ENCODE measurements at places on chromosomes 7 and 10. TPM values are rescaled to one million over a fixed set of nuclear protein-coding genes. Genes with fewer than 3 reads are reported as not detected.

UNCX gene
- not detected for total RNA-seq

NYAP1 gene
- total RNA-seq = 1.1 TPM

WEE2 gene
- total RNA-seq = not detected

DNA sequence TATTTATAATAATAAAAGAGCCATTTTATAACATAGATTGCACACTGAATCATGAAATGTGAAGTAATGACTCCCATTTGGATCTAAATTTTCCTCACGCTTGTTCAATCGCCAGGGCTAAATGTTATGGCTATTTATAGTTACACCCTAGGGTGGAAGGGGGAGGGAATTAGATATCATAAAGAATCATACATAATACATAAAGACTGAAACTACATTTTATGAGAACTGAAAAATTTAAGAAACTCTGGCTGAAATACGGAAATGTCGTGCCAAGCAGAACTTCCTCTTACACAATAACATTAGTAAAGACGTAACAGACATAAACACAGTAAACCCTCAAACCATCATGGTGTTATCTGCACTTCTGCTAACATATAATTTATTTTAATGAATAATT lies 327.5 kb upstream of the PHF14 start:
- no peaks in the 10 kb centered on the region for H3K36me3 ChIP-seq
- no peaks in the 10 kb centered on the region for H3K27me3 ChIP-seq
- DNase-seq = no peak
- H3K27ac ChIP-seq = no peak overlapping the region

DNA sequence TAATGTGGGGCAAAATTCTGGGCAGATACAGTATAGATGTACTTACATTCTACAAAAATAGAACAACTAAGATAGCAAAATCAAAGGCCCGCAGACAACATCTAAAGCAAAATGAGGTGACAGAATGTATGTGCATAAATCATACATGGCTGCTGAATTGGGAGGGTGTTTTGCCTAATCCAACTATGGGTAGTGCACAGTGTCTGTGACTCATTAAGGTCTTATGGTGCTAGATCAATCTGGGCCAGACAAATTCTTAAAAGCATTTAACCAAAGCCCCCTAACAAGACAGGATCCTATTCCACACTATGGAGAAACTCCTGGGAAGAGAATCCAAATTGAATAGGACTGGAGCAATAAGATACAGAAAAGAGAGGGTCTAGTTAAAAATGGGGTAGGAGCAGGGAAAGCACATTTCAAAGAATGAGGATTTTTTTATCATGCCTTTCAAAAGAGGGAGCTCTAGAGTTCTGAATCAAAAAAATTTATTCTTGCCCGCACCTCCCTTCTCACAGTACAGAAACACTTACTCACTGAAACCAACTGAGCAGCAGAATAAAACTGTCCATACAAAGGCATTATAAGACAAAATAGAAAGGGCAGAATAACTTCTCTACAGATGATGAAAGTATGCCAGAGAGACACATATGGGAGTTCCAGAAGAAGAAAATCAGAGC lies 181.3 kb downstream of the RNLS start:
- no peak overlapping the region for H3K27ac ChIP-seq
- no peak for DNase-seq
- H3K36me3 ChIP-seq = no peaks in the 10 kb centered on the region
- H3K4me3 ChIP-seq = no peak overlapping the region
- H3K27me3 ChIP-seq = no peaks in the 10 kb centered on the region

DNA sequence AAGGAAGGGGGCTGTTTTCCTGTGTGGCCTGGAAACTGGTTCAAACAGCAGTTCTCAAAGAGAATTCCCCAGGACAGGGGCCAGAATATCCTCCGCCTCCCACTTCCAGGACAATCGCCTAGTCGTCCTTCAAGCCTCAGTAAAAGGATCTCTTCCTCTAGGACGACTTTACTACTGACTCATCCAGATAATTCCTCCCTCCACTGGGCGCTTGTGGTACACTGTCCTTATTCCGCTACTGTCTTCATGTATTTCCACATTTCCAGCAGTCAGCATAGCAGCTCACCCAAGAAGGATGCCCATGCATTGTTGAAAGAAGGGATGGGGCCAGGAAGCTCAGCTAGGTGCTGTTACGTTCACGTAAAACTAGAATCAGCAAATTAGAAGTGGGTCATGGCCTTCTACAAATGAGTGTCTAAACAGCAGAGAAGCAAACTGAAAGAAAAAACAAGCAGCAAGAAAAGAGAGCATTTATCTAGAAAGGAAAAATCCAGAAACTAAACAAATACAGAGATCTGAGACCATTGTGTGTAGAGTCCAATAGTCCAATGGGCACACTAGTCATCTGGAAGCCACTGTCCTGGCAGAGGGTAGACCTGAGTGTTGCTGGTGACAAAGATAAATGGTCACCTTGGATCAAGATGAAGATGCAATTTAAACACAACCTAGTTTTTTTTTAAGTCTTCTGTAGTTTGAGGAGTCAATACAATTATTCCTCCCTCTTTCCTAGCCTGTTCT lies 26.3 kb downstream of the CLRN3 start:
- no peak for DNase-seq
- no peaks in the 10 kb centered on the region for H3K36me3 ChIP-seq
- H3K27ac ChIP-seq = no peak overlapping the region
- H3K27me3 ChIP-seq = no peaks in the 10 kb centered on the region

- H3K36me3 ChIP-seq = no peaks in the 10 kb centered on the region
- H3K27me3 ChIP-seq = no peaks in the 10 kb centered on the region
- no peak for DNase-seq
- H3K4me1 ChIP-seq = no peaks in the 10 kb centered on the region
- no peak overlapping the region for H3K4me3 ChIP-seq
Observed at GRCh38 chr7:132815696-132816311, 239.5 kb upstream of the PLXNA4 start.

DNA sequence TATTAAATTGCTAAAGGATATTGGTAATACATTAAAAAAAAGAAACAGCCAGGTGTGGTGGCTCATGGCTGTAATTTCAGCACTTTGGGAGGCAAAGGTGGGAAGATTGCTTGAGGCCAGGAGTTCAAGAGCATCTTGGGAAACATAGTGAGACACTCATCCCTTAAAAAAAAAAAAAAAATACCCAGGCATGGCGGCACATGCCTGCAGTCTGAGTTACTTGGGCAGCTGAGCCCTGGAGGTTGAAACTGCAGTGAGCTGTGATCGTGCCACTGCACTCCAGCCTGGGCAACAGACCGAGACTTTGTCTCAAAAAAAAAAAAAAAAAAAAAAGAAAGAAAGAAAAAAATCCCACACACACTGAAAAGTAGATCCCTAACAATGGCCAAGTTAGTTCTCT lies 59.7 kb downstream of the MACC1 start:
- no peak for DNase-seq
- no peak overlapping the region for H3K4me3 ChIP-seq
- no peaks in the 10 kb centered on the region for H3K36me3 ChIP-seq
- no peak overlapping the region for H3K27ac ChIP-seq

GRCh38 chr7:6392712-6393666 lies 54.8 kb downstream of the DAGLB start:
- peak overlapping the region; percentile 81 for H3K27ac ChIP-seq
- peaks cover 71% of the 10 kb centered on the region for H3K36me3 ChIP-seq

GRCh38 chr7:2106924-2107323 lies 125.8 kb downstream of the MAD1L1 start:
- peaks cover 49% of the 10 kb centered on the region for H3K4me1 ChIP-seq
- no peaks in the 10 kb centered on the region for H3K36me3 ChIP-seq
- no peaks in the 10 kb centered on the region for H3K27me3 ChIP-seq
- H3K4me3 ChIP-seq = no peak overlapping the region

- H3K27me3 ChIP-seq = peaks cover 23% of the 10 kb centered on the region
- peak; percentile 61 for DNase-seq
- no peak within 1 kb of the TSS for H3K27ac ChIP-seq
- peak within 1 kb of the TSS; percentile 56 for H3K4me3 ChIP-seq
- H3K4me1 ChIP-seq = peaks cover 5% of the 10 kb centered on the region
Observed at GRCh38 chr10:97849687-97850402, at the start of gene GOLGA7B. TSS of gene GOLGA7B (plus strand) at chr10:97849843. CDS start at chr10:97850304, 461 bp downstream.

- peak overlapping the region; percentile 60 for H3K27ac ChIP-seq
- H3K36me3 ChIP-seq = peaks cover 23% of the 10 kb centered on the region
- peaks cover 22% of the 10 kb centered on the region for H3K4me1 ChIP-seq
- H3K27me3 ChIP-seq = no peaks in the 10 kb centered on the region
- no peak overlapping the region for H3K4me3 ChIP-seq
Observed at GRCh38 chr10:102467971-102468438, 16.7 kb upstream of the C10orf95 start.
